ENCODE measurements at places on chromosomes 1 and 21.

DNA sequence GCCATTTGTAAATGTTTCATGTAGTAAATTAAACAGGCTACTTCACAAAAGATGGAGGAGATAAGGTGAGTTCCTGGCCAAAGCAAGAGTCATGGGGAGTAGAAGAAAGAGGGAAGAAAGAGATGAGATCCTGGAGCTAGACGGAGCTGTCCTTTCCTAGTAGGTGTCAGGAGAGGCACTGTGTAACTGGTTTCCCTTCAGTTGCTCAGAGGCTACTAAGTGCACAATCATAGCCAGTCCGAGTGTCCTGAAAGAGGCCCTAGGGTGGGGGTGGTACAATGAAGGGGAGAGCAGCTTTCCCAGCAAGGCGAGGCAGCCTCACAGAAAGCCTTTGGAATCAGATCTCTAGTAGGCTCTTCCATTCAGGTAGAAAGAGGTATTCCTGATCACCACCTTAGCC lies 390.9 kb downstream of the KCNH1 start:
- DNase-seq: peak; percentile 20

DNA sequence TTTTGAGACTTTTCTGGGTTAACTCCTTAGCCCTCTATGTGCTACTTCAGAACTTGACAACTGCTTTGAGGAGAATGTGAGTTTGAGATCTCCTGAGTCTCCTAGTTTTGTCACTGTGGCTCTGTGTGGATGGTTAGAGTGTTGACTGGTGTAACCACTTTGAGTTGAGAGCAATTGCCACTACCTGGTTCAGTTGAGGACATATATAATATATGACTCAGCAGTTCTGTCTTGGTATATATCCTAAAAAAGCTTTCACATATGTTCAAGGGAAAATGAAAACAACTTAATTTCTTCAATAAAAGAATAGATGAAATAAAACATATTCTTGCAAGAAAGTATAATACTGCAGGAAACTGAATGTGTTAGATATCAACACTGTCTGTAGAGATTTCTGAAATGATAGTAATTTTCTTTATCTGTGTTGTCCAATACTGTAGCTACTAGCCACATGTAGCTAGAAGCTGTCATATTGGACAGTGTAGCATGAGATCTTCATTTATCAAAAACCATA lies 96.7 kb upstream of the QSOX1 start:
- DNase-seq: no peak

DNA sequence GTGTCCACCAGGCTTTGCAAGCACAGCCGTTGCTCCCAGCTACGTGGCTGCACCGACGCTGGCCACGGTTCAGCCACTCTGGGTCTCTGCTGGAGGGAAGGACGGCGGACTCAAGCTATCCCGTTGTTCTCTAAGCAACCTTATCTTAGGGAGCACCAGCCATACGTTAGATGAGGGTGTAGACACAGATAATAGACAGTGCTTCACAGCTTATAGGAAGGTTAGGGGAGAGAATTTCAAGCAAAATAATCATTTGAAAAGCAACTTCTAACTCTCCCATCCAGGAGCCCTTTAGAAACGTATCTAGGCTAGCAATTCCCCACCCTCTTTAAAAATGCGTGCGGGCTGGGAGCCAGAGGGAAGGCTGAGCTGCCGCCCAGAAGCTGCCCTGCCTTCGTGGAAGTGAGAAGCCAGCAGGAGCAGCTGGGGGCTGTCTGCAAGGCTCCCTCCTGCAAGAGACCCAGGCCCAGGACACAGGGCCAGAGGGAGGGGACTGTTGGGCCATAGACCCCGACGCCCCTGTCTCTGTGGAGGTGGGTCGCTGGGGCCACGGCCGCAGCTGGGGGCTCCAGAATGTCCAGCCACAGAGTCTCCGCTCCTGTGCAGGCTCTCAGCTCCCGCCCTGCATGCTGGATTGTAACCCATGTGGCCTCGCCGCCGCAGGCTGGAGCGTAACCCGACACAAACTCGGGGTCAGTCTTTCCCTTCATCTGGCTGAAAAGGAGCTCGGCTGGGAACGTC lies 31.2 kb upstream of the COL6A2 start:
- DNase-seq: peak; percentile 82

- DNase-seq: no peak
These were observed 30.0 kb downstream of the XCL2 start for GRCh38 chr1:168513656-168514404.

DNA sequence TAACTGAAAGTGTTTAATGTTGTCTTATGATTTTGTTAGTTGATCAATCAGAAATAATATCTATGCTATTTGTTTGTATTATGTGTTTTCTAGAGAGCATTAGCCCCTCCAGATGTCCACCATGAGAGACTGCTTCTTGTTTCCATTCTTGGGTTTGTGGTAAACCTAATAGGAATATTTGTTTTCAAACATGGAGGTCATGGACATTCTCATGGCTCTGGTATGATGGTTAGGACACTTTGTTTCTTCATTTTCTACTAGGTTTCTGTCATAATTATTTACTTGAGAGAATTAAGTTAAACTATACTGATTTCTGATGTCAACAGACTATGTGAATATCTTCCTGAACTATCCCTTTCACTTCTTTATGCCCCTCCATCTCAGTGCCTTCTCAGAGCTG lies 16.1 kb downstream of the SLC30A7 start:
- DNase-seq: no peak

- DNase-seq: no peak
These were observed 34.5 kb downstream of the OR10R2 start for GRCh38 chr1:158506369-158506987.

- DNase-seq: no peak
These were observed 192.9 kb upstream of the GALNT2 start for GRCh38 chr1:229874136-229874535.

DNA sequence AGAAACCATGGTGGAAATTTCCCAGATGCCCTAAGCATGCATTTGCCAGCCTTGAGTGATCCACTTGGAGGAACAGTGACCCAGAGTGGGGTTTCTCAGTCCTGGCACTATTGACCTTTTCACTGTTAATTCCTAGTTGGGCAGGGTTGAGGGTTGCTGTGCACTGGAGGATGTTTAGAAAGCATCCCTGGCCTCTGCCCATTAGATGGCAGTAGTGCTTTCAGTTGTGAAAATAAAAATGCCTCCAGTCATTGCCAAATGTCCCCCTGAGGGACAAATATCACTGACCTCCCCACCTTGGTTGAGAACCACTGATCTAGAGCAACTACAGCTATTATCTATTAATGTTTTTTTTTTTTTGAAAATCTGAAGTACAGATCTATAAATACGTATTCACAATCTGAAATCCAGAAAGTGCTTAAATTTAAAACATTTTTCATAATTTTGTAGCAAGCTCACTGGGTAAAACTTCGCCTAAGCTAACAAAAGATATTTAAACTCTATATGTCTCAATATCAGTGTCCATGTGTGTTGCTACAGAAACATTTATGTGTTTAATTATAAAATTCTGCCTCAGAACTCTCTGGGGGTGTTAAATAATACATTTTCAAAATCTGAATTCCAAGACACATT lies 27.3 kb downstream of the F3 start:
- no peak for DNase-seq

GRCh38 chr1:9537863-9538668 lies 1.2 kb upstream of the SLC25A33 start:
- DNase-seq: no peak

DNA sequence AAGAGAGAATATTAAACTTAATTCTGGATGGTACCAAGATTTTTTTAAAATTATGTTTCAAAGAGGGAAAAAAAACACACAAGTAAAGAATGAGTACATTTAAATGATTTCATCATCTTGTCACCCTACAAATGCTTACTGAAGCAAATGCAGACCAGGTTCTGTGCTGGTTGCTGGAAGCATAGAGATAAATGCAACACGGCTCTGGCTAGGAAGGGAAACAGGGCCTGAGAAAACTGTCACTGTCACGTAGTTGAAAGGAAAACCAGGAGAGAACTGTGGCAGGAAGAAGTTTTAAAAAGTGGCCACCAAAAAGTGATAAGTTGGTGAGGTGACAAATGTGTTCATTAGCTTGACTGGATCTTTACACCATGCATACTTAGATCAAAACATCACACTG lies 336.9 kb upstream of the NFIA start:
- DNase-seq: no peak

DNA sequence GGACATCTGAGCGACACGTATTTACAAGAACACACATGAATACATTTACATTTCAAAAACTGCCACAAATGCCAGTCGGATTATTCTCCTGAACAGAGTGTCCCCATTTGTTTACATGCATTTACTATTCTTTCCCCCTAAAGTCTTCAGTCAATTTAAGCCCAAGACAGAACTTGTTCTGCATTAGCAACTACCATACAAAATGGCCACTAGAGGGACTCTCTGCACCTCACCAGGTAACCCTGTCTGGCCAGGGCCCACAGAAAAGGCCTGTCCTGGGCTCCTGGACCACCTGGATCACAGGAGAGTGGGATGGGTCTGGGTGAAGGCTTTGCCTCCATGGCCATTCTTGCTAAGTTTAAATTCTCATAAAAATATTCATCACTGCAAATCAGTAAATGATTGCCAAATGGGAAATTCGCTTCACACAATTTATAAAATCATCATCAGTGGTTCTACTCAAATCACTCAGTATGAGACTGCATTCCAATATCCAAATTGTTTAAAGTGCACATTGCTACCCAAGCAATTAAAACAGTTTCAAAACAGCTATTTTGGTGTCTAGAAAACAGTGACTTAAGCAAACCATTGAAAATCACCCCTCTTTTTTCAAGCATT lies 12.5 kb upstream of the GUCA2A start:
- DNase-seq: no peak

GRCh38 chr1:226975259-226976250 lies 35.5 kb downstream of the COQ8A start:
- no peak for DNase-seq

DNA sequence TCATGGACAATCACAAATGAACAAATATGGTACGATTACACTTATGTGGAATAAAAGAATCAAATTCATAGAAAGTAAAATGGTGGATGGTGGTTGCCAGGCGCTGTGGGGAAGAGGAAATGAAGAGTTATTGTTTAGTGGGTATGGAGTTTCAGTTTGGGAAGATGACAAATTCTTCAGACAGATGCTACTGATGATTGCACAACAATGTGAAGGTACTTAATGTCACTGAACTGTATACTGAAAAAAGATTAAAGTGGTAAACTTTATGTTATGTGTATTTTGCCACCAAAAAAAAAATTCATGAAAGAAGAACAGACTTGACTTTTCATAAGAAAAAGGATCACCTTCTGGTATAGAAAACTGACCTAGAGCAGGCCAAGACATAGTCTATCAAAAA lies 745.6 kb upstream of the CXADR start:
- DNase-seq: no peak

DNA sequence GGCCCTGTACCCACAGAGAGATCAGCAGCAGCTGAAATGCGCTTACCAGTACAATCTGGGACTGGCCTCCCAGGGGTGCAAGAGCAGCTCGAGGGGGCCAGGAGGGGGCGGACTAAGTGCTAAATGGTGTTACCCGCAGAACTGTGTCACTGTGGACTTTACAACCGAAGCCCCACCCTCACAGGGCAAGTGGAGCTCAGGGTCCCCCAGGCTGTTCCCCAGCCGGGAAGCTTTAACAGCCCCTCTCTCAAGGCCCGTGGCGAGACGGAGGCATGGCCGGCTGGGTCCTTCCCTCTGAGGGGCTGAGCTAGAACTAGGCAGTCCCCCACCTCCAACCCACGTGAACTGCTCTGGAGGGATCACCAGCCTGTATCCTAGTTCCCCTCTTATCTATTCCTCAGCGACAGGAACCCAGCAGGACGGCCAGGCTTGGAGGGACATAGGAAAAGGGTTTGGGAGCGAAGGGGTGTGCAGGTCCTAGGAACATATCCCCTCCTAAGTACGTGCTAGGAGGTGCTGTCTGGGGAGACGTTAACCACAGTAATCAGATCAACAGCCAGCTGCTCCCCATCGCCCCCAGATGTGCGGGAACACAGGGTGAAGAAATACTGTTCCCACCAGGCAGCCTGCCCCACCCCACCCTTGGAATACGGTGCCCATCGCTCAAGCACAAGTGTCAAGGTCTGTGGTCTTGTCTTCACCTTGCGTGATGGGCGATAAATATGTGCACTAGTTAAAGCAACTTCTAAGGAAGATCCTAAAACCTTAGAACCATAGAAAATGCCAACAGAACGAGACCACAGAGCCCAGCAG lies 24.4 kb downstream of the ZBTB17 start:
- no peak for DNase-seq

GRCh38 chr21:43645136-43645891 lies 14.0 kb downstream of the HSF2BP start:
- no peak for DNase-seq

- DNase-seq: no peak
These were observed 21.3 kb downstream of the TOR1AIP2 start for GRCh38 chr1:179856296-179856695.

DNA sequence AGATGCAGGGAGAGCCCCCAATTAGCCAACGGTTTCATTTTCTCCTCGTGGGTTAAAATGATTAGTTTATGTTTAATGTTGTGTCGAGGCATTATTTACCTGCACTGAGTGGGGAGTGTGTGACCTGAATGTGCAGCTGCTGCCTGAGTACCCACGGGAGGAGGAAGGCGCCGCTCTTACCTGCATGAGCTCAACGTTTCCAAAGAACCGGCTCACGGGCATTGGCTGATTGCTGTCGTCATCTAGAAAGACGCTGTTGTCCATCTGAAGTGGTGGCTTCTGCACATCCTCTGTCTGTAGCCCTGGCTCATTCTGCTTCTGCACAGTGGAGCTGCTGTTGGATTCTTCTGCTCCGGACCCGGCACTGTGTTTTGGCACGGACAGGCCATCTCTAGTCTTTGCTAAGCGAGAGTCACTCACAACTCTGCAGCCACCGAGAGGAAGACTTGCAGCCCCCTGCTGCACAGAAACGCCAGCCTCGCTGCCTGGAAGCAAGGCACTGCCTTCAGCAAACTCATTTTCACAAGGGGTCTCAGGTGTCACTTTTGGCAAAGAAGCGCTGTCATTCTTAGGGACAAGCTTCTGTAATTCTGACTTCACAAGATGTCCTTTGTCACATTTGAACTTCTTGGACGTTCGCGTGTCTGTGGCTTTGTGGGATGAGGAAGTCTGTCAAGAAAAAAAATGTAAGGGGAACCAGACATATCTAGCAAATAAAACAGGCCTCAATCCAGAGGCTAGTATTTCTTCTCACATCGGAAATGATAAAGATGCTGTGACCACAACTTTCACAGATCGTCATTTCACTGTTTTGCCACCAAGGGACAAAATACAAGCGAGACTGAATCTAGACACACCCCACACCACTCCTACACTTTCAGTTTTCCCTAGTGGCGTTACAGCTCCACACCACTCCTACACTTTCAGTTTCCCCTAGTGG lies 9.4 kb downstream of the C1orf174 start:
- DNase-seq: no peak

Measured in vagina (tissue), 2 donors.